ENCODE measurements at places on chromosomes 1 and 21.

DNA sequence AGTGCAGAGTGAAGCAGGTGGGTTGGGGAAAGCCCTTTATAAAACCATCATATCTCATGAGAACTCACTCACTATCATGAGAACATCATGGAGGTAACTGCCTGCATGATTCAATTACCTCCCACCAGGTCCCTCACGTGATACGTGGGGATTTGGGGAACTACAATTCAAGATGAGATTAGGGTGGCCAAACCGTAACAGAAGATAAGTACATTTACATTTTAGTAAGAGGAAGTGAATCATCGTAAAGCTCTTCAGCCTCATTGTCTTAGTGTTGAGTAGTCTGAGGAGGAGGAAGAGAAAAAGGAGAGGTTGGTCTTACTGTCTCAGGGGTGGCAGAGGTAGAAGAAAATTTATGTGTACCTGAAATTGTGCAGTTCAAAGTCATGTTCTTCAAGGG is 1053.4 kb upstream of the ADGRL4 start:
- DNase-seq, result no peak

DNA sequence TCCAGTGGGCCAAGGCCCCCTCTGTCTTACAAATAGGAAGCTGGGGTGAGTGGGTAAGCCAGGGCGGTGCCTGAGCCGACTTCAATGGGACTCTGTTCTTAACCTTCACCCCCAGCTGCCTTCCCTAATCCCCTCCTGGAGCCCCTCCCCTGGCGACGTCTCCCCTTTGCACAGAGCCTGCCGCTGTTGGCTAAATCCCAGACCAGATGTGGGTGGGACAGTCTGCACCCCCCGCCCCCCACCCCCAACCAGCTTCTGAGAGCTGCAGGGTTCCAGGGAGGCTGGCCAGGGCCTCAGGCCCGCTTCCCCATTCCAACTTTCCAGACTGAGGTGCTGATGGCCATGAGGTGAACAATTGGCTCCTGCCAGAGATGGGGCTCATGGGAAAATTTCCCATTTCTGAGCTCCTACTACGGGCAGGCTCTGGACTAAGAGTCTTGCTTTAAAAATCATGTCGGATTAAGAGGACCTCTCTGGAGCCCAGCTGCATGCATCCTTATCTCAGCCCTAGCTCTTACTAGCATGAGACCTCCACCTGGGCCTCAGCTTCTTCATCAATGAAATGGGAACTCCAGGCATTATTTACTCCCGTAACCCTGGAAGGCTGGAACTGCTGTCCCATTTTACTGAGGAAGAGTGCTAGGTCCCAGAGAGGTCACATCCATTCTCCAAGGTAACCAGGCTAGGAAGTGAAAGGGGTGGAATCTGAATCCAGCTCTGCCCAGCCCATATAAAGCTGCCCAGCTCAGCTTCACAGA is 6.4 kb downstream of the COL8A2 start:
- no peak for DNase-seq

GRCh38 chr1:53654216-53655210 is 84.5 kb downstream of the GLIS1 start:
- DNase-seq, result no peak

DNA sequence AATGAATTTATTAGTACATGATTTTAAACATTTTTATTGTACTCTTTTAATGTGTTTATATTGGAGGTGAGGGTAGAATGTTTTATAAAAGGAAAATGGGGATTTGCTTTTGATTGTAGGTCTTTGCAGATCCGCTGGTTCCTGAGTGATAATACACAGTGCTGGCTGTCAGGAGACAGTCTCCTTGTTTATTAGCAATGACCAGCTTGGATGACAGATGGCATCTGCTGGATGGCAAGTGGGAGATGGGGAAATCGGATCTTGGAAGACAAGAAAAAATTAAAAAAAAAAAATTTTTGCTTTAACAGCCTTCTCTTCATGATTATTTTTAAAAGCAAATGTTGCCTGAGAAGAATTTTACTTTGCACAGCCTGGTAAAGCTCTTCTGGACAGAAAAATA is 4.4 kb upstream of the PHTF1 start:
- DNase-seq, result no peak

GRCh38 chr1:182635871-182636270 is 31.7 kb upstream of the RGS16 start:
- DNase-seq, result no peak

- DNase-seq, result no peak
Observed at GRCh38 chr1:31380181-31380580, 7.3 kb upstream of the FABP3 start.

DNA sequence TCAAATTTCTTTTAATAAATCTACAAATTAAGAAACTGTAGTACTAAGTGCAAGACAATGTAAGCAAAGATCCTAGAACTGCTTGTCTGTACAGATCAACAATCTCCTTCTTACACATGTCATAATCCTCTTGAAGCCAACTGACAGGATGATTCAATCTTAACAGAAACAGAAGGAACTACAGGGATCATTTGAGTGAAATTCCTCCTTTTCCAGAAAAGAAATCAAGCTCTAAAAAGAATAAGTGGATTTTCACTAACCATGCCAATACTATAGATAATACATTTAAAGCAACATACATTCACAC is 53.2 kb downstream of the RAB3GAP2 start:
- no peak for DNase-seq

GRCh38 chr1:6041432-6042062 is 4.1 kb upstream of the KCNAB2 start:
- DNase-seq, result no peak

- no peak for DNase-seq
Observed at GRCh38 chr1:183423541-183423940, 5.4 kb upstream of the NMNAT2 start.

- DNase-seq, result no peak
Observed at GRCh38 chr1:115068826-115069585, 20.3 kb downstream of the TSPAN2 start.

- DNase-seq, result no peak
Observed at GRCh38 chr1:58768971-58769808, 14.7 kb downstream of the JUN start.

DNA sequence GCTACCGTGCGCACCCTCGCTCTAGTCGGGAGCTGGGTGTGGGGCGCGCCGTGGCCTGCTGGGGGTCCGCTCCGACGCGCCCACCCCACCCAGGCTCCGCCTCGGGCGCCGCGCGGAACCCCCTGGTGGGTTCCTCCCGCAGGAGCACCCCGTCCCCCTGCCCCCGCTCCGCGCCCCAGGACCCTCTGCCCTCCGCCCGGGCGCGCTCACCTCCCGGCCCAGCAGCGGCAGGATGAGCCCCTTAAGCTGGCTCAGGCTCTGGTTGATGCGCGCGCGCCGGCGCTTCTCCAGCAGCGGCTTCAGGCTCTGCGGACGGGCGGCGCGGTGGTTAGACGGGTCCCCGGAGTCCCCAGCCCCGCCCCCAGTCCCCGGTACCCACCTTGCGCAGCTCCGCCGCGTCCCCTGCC is 319 bp downstream of the HES2 start:
- DNase-seq, result no peak

- no peak for DNase-seq
Observed at GRCh38 chr1:112869895-112870294, 86.1 kb downstream of the SLC16A1 start.

DNA sequence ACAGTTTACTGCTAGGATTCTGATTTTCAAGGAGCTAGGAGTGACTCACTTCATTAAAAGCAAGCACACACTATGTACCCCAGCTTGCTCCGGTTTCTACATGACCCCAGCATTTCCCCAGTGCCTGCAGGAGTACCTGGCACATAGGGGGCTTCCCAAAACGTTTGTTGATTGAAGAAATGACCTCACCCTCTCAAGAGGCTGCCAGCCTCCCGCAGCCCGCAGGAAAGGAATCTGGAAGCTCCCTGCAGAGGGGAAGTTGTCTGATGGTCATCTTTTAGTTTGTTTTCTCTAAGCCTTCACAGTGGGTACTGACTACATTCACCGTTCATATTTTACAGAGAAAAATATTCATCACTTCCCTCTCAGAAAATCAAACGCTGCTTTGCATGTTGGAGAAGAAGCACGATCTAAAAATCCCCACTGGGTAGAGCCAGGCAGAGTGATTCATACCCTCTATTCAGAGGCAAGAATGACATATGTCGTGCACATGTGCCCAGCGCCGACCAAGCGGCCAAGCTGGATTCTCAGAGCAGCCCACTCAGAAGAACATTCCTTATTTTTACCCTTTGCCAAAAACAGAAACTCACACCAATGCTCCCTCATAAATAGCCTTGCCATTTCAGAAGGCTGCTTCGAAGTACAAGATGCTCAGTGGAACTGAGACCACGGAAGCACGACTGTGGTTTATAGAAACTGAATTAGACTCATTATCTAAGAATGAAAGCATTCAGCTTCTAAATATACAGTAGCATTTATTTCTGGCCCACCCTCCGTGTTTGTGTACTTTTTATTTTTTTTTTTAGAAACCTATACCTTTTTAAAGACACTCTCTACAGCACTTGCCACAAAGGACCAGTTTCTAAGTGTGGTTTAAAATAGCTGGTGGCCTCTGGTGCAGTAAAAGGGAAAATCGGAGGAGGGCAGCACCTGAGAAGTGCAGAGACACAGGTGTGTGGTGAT is 143.2 kb downstream of the MIS18A start:
- DNase-seq, result no peak

DNA sequence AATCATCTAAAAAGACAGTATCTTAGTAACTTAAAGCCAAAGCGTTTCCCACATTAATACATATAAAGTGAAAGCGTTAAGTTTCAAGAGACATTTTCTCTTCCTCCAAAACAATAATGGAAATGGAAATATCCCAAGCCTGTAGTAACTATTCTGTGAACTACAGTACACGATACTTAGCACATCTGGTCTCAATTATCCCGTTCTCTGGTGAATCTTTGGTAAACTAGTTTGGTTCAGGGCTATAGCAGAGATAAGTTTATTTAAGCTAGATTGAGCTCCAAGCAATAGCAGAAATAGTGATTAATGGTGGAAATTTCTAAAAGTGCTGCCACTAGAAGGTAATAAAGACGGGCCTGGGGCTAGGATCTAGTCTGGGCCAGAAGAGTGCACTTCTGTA is 55.2 kb downstream of the PCNX2 start:
- DNase-seq, result no peak

GRCh38 chr1:165903672-165904071 is 76.3 kb downstream of the UCK2 start:
- DNase-seq, result no peak

DNA sequence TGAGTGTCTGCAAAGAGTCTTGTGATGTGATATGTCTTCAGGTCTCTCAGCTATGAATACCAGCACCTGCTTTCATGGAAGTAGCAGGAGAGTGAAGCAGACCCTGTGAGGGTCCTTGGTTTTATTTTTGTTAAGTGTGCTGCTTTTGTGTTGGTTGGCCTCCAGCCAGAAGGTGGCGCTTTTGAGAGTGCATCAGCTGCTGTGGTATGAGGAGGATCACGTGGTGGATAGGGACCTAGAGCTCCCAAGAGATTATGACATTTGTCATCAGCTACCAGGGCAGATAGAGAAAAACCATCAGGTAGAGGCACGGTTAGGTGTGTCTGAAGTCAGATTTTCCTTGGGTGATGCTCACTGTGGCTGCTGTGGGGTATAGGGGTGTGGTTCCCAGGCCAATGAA is 1232.1 kb downstream of the MRPL39 start:
- peak; percentile 1 for DNase-seq

GRCh38 chr1:154910851-154911250 is 25.7 kb downstream of the PMVK start:
- no peak for DNase-seq

DNA sequence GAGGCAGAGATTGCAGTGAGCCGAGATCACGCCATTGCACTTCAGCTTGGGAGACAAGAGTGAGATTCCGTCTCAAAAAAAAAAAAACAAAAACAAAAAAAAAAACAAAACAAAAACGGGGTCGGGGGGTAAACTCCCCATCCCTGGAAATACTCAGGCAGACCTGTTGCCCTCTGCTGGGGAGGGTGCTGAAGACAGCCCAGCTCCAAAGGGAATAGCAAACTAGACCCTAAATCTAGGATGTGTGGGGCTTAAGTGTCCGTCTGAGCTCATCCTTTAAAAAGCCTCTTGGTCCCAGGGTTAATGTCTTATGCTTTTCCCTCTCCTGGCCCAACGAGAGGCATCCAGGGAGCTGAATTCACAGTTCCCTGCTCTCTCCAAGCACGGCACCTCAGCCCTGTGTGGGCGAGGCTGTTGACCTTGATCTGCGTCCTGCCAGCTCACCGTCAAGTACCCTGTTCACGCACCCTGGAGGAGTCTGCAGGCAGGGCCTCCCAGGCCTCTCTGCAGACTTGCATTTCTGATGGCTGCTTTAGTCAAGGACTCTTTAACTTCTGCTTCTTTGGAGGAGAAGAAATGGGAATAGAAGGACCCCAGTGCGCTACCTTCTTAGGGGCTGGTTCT is 22.3 kb downstream of the KCND3 start:
- no peak for DNase-seq

DNA sequence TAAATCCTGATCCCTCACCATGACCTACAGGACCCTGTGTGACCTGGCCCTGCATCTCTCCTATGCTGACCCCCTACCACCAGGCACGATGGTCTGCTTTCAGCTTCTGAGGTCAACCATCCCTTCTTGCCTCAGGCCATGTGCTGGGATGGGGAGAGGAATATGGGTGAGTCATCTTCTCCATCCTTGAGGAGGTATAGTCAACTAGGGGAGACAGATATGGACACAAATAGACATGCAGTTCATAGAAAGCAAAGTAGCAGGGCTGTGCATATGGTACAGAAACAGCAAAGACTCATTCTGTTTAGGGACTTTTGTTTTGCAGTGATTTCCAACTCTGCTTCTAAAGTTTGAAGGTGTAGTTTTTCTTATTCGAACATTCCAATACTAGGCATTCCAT is 250.8 kb upstream of the FGGY start:
- DNase-seq, result no peak

DNA sequence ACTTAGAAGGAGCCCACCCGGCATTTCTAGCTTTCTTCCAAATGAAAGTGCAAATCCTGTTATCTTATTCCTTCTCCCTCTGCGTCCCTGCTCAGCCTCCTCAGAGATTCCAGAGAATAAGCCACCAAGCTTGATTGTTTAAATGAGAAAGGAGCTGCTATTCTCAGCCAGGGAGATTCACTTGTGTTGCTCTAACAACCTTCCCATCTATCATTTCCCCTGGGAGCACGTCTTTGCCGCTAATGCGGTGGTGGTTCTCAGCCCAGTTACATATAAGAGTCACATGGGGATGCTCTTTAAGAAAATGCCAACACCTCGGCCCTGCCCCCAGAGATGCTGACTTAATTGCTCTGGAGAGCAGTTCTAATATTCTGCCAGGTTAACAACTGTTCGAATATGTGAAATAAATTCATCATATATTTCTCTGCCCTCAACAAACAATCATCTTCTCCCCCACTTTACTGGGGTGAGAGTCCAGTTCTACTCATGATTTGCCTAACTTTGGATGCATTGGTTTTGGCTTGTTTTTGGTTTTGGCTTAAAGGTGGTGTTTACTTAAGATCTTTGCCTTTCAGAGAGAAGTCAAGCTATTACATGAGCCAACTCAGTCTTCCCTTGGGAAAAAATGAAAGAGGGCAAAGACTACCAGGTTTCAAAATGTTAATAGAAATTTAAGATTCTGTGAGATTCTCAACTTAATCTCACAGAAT is 213.9 kb downstream of the SEC16B start:
- DNase-seq, result no peak
